ENCODE measurements at places on chromosomes 3 and 15.

GRCh38 chr3:32093204-32093603 is 13.2 kb upstream of the GPD1L start:
- no peak for DNase-seq

GRCh38 chr15:71448688-71449114 is 333.4 kb downstream of the THSD4 start:
- no peak for DNase-seq

DNA sequence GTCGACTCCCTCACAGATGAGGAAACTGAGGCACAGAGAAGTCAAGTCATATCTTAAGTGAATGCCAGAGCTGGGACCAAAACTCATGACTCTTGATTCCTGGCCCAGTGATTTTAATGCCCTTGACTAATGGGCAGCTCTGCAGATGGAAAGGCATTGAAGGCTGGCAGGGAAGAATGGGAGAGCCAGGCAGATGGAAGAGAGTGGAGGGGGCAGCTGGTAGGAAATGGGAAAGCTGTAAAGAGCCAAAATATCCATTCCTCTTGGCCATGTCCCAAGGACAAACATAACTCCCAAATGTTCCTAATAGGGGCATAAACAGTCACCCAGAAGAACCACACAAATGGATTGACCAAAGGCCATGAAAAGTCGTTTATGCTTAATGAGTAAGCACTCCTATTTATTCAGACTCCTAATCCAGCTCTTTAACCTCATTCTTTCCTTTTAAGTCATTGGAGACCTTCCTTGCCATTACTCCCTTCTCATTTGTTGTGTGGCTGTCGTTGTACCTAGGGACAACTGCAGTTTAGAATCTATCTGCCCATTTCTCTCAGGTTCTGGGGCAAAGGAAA is 330.5 kb upstream of the ROPN1 start:
- DNase-seq, result no peak

DNA sequence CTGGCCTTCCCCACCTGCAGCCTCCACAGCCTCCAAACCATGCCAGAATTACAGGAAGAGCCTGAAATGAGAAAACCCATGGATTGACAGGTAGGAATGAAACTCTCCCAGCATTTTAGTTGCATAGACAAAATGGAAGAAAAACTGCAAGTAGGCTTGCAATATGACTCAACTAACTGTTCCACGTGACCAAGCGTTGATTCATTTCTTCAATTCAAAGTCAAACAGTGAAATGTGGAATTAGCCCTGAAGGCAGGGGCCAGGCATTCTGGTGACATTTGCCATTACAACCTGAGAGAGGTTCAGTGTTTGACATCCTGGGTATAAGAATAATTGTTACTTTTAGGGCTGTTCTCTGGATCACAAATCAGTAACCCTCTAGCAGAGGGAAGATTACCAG is 676.5 kb upstream of the CFAP20DC start:
- no peak for DNase-seq

DNA sequence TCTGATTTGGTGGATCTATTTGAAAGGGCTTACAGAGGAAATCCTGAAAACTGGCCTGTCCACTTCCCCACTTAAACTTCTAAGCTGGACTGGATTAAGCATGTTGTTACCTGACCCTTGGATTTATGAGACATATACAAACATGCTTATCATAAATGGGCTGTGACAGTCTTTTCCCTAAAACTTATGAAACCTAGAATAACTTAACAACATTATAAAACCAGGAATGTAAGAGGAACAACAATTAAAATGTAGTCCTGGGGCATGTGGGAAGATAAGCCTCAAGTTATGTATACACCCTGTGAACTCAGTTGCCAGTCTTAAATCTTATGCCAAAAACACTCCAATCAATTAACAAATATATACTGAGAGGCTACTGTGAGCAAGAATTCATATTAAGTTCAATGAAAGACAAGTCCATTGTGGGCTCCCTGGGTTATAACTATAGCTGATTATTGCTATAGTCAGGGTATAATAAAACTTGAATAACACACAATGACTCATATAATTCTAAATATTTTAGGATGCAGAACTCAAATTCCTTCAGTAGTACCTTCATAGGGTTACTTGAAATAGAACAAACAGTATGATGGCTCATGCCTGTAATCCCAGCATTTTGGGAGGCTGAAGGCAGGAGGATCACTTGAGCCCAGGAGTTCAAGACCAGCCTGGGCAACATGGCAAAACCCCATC is 87.2 kb upstream of the PPIB start:
- no peak for DNase-seq

All from activated naive CD4-positive, alpha-beta T cell (primary cell).